ENCODE measurements at places on chromosomes 13 and 19.

- DNase-seq = no peak
Observed at GRCh38 chr13:53237696-53238095, 209.1 kb downstream of the OLFM4 start.

DNA sequence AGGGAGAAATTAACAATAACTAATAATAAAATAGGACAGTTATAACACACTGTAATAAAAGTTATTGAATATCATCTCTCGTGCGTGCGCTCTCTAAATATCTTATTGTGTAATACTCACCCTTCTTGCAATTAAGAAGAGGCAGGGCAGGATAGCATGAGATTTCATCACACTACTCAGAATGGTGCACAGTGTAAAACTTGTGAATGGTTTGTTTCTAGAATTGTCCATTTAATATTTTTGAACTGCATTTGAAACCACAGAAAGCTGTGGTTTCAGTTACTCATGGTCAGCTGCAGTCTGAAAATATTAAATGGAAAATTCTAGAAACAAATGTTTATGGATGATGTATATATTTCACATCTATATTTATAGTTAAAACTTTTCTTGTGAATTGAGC is 161.1 kb downstream of the DCT start:
- no peak for DNase-seq

DNA sequence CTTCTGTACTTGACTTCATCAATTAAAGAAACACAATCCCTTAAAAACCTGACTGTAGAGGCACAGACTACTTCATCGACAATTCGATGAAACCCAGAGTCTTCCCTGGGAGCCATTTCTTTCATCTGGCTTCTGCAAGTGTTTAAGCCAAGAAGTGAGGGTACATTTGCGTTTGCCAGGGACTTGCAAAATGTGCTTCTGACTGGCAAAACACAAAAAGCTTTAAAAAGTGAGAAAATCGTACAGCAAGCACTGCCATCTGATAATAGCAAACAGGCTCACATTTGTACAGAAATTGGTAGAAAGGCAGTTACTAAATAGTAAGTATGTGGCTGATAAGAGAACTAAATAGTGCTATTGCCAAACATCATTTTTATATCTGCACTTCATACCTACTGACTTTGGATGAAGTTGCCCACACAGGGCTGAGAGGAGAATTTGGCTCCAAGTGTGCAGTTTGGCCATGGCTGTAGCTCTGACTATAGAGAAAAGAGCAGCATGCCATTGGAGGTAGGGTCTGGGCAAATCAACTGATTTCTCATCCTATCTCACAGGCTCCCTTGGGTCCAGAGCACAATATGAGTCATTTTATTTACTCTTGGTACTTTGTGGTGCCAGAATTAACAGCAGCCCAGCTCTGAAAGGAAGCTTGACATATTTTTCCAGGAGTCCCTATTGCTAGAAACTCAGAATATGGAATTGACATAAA is 358.1 kb downstream of the OXGR1 start:
- DNase-seq = no peak

GRCh38 chr13:41085961-41086585 is 24.8 kb downstream of the WBP4 start:
- no peak for DNase-seq

GRCh38 chr13:114078461-114079451 is 53.7 kb downstream of the RASA3 start:
- no peak for DNase-seq
